NCI-H2029 (cell line): ENCODE measurements at places on chromosomes 4 and X.

GRCh38 chr4:75469896-75470295 lies 44.3 kb downstream of the RCHY1 start:
- DNase-seq: no peak

GRCh38 chr4:30744386-30744785 lies 24.2 kb downstream of the PCDH7 start:
- DNase-seq: no peak

DNA sequence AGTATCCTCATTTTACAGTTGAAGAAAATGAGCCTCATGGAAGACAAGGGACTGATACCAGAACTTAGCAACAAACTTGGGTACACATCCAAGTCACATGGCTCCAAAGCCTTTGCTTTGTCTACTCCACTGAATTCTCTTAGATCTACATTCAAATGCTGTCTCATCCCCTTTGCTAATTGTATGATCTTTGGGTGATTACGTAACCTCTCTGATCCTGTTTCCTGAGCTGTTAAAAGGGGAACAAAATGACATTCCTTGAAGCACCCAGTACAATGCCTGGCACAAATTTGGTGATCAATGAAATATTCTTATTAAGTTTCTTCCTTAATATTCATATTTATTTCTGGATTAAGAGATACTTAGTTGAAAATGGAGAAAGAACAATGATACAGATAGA lies 5.9 kb upstream of the HPGD start:
- DNase-seq: no peak

DNA sequence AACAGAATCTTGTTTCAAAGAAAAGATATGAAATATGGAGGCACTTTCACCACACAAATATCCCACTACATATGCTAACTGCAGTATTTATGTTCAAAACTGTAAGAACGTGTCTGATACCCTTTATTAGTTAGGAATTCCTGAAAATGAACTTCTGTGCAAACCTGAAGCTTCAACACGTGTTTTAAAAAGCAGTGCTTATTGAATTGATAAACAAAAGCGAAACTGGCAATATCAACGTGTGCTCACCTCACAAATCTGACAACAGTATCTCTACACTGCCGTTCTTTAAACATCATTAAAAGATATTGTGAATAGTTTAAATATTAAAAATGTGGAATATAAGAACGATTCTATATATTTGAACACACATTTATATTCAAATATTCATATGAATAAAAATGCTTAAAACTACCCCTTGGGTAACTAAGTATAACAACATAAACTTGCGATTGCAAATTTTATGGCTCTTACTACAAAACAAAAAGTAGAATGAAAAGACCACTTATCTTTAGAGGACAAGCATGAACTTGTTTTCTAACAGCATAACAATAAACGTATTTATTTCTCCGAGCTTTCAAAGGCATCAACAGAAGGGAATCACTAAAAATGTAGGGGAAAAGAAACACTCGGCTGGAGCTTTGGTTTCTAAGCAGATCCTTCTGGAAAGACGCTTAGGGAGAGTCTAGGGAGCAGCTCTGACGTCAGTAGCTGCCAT lies at the start of gene LRP2BP:
Gene LRP2BP, minus strand, starts transcription at position 687 of the 718 bp plus-strand sequence. CDS start 17,738 bp downstream, outside the sequence.
- DNase-seq: no peak

GRCh38 chrX:74465424-74465823 lies 44.1 kb downstream of the SLC16A2 start:
- DNase-seq: no peak

GRCh38 chrX:49784747-49785280 lies 44.3 kb upstream of the PAGE4 start:
- DNase-seq: no peak

DNA sequence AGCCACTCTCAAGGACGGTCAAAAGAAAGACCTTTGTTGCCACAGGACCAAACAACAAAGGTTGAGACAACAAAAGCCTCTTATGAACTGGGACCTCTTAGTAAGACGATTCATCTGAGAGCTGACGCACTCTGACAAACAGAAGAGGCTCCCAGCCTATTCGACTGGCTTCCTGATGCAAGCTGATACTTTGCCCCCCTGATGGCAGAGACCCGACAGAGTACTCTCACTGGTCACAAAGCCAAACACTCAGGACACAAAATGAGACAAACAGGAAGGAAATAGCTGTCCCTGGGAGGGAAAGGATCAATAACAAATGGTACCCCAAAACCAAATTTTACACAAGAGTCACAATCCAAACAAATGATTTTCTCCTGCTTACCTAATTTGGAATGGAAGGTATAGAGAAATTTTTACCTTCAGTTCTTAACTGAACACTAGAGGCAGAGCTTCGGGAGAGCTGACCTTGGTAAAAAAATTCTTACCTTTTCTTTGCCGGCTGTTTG lies 75.2 kb upstream of the PLAC8 start:
- peak; percentile 92 for DNase-seq
